Natural killer cell (primary cell): ENCODE measurements at places on chromosomes 6 and 20.

GRCh38 chr6:5514353-5514752 lies 253.0 kb downstream of the FARS2 start:
- no peak for DNase-seq

DNA sequence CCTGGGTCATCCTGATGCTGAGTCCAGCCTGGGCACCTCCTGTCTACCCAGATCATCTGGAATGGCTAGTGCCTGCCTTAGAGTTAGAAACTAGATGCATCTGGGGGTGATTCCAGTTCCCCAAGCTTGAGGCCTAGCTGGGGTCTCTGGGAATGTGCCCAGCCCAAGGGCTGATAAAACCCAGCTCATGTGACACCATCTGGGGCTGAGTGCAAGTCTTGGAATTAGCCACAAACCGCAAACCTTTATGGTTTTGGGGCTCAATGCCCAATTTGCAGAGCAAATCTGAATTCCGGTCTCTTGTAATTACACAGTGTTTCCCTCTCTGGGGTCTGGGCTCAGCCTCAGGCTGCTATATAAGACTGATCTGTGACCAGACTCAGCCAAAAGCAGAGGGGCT lies at the start of gene BPIFB4:
TSS of gene BPIFB4 (plus strand) at position 385 of the 400 bp plus-strand sequence. CDS start 1,884 bp downstream, outside the sequence.
- DNase-seq: no peak

DNA sequence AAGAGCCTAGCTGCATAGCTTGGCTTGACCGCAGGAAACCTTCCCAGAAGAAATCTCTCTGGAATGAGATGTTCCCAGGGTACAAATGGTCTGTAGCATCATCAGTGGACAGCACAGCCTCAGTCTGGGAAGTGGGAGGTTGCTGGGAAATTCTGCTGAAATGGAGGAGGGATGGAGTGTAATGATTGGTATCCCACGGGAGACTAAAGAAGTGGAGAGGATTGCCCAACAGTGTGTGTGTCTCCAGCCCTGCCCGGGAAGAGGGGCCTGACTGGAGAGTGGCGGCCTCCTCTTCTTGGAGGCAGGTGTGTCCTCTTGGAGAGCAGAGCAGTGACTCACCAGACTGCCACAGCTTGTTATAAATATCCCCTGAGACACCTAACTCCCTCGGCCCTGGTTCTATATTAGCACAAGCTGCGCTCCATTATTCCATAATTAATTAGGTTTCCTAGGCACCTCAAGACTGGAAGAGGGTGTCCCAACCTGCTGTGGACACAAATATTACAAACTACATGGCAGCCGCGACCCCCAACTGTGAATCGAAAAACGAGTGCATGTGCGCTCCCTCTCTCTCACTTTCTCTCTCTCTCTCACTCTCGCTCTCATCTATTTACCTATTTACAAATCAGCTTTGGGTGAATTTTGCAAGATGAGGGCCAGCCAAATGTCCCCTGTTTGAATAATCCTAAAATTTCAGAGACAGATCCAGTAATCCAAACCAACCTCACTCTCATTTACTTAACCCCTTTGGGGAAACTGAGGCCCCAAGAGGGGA lies 68.8 kb downstream of the FGD2 start:
- DNase-seq: no peak

DNA sequence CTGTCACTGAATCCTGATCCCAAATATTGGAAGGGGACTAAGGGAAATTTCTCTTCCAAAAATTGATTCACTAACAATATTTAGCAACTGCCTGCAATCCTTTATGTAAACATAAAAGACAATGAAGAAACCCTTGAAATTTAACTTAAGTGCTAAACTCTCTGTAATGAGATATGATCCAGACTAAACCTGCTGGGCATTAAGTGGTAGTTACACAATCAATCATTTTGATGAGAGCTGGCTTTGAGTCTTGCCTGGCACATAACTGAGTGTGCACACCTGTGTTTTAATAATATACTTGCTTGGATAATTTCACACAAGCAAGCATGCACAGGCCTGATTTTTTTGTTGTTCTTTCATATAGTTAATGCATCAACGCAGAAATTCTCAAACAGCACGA lies 9.8 kb upstream of the ZFP64 start:
- DNase-seq: no peak

GRCh38 chr6:16007146-16007545 lies 121.7 kb upstream of the MYLIP start:
- DNase-seq: no peak

- no peak for DNase-seq
Measured at GRCh38 chr6:66230591-66230990, 523.6 kb upstream of the EYS start.

GRCh38 chr20:47703748-47704147 lies 81.5 kb downstream of the SULF2 start:
- DNase-seq: no peak

DNA sequence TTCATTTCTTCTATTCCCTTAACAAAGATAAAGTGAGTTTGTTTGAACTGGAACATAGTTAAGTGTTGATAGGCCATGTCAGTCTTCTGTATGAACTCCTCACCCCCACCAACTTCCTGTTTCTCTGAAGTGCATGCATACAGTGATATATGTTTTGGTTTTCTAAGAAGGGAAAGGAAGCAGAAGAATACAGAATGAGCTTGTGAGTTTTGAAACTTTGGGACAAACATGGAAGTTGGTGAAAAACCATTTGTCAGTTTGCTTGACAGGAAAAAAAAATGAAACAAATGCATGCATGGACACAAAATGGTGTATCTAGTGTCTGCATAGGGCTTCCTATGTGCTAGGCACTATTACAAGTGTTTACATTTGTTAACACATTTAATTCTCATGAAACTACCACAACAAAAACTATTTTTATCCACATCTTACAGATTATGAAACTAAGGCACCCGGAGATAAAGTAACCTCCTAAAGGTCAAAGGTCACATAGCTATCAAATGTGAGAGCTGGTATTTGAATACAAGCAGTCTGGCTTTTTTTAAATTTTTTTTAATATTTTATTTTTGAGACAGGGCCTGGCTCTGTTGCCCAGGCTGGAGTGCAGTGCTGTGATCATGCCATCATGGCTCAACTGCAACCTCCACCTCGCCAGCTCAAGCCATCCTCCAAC lies 105.9 kb downstream of the ADGRB3 start:
- DNase-seq: no peak

- no peak for DNase-seq
Measured at GRCh38 chr6:27865850-27866356, 46.3 kb downstream of the OR2B2 start.

GRCh38 chr20:44011251-44011940 lies 96.7 kb downstream of the TOX2 start:
- DNase-seq: peak; percentile 55

GRCh38 chr6:84512391-84512790 lies 252.0 kb downstream of the TBX18 start:
- DNase-seq: no peak

- no peak for DNase-seq
Measured at GRCh38 chr20:41392871-41393704, 26.5 kb upstream of the EMILIN3 start.

GRCh38 chr6:118280210-118280609 lies 267.9 kb upstream of the PLN start:
- DNase-seq: no peak

DNA sequence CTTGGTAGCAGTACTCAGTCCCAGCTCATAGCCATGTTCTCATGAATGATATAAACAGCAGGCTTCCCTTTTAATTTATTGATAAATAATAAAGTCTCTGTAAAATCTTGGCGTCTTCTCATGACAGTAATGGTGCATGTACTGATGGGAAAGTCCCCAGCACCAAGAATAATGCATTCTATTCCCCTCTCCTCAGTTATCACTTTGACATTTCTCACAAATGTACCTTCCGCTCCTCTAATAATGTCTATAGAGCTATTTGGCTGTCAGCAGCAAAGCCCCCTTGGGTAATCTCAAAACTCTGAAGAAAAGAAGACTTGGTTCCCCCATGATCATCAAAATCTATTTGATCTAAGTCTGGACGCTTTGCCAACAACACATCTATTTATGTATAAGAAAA lies 185.0 kb upstream of the SPTLC3 start:
- DNase-seq: no peak

GRCh38 chr20:17223553-17223952 lies 3.3 kb upstream of the PCSK2 start:
- no peak for DNase-seq

- DNase-seq: no peak
Measured at GRCh38 chr6:123990376-123990775, 186.7 kb downstream of the NKAIN2 start.

DNA sequence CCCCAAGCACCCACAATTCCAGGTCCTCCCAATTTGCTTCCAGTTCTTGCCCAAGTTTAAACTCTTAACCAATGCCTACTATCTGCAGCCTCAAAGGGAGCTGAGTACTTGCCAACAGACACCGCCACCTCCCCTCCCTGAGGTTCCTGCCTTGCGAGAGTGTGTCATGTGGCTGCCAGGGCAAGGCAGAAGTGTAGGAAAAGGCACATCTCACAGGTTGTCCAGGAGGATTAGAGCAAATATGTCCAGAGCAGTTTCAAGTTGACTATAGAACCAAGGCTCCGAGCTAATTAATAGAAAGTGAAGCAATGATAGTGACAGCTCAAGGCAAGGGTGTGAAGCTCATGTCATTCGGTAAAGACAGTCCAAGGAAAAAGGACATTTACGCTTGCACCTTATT lies 127.8 kb downstream of the ATXN1 start:
- DNase-seq: no peak

DNA sequence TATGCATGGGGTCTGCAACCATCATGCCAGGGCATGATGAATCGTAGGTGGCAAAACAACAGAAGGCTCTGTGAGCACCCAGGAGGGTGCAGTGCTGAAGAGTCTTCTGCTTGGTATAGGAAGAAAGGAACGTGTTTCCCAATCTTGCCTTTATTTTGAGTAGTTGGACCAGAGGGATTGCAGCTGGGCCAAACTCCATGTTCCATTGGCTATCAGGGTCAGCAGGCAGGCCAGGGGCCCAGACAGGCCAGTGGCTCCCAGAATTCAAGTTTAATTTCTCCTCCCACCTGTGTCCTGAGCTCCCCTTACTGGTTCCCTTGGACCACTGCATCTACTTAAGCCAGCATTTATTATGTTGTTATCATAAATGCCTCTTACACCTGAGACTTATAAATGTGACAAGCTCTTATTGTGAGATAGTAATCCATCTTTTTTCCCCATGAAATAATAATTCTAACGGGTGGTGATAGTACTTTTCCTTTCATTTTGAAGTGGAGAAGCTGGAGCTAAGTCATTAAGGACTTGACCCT lies 918 bp upstream of the TRIM38 start:
- DNase-seq: no peak

DNA sequence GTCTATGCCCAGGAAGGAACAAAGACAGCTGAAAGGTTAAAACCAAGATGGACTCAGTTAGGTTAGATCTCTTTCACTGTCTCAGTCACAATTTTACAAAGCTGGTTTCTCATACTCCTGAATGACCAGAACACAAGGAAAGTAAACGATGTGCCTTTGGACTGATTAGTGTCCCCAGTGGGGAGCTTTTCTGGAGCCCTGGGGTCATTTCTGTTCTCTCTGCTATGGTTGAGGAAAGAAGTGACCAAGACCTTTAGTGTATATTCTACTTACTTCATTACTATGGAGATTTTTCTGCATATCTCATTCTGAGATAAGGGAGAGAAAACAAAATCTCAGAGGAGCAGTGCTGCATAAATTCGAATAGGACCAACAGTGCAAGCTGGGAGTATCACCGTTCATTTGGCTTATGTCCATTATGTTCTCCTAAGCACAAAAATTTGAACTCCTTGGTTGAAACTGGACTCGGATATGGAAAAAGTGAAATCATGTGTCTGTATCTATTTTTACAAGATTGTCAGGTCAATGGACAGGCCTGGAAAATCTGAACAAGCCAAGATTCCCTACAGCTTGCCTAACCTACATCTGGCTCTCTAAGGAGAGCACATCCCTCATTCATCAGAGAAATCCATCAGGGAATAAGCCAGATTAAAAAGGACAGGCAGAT lies 34.4 kb upstream of the ENPP1 start:
- no peak for DNase-seq

GRCh38 chr20:58303547-58303946 lies 6.0 kb upstream of the RAB22A start:
- no peak for DNase-seq

GRCh38 chr6:156928126-156928525 lies 150.9 kb downstream of the ARID1B start:
- no peak for DNase-seq

DNA sequence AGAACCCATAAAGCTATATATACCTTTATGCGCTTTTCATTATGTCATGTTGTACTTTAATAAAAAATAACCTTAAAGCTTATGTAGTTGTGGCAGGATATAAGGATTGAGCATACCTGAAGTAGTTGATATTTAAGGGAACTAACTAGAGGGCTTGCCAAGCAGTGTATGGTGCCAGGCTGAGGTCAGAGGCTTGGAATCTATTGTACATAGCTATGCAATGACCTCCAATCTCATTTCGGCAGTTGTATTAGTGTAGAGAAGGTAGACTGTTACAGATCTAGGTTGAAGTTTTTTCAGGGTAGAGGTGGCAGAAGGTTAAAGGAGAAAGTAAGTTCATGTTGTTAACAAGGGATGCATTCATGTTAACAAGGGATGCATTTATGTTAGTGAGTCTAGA lies 397.7 kb upstream of the HS3ST5 start:
- no peak for DNase-seq

- no peak for DNase-seq
Measured at GRCh38 chr6:36844232-36845170, 5.3 kb upstream of the CPNE5 start.

DNA sequence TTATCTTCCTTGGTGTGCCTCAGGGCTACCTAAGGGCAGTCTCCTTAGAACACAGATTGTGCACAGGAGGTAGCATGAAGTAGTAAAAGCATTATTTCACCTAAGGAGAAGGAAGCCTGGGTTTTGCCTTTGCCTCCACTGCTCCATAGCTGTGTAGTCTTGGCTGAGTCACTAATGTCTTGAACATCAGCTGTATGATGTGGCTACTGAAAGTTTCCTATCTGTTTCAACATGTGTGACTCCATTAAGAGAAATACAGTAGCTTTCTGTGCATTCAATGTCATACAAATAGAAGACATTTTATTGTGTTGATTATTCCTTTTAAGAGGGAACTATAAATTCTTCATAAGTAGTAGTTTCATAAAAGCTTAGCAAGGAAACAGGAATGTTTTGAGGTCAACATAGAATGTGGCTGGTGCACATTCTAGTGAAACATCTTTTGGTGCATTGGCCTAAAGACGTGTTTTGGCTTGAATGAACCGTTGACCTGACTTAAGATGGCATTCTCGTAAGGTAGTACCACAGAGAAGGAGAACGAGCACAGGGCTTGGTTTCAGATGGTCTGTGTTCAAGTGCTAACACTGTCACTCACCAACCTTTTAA lies 70.6 kb downstream of the CTNNBL1 start:
- no peak for DNase-seq

GRCh38 chr20:33719277-33719988 lies 677 bp downstream of the PXMP4 start:
- no peak for DNase-seq

GRCh38 chr6:82436740-82437139 lies 73.1 kb downstream of the TPBG start:
- DNase-seq: no peak

GRCh38 chr20:25686081-25687067 lies 10.3 kb downstream of the ZNF337 start:
- no peak for DNase-seq

GRCh38 chr20:38759106-38759505 lies 10.8 kb downstream of the ACTR5 start:
- no peak for DNase-seq

- no peak for DNase-seq
Measured at GRCh38 chr6:153595903-153596302, 443.1 kb upstream of the OPRM1 start.

GRCh38 chr6:7685276-7685675 lies 40.6 kb upstream of the BMP6 start:
- no peak for DNase-seq
